ENCODE measurements at places on chromosomes 11 and 22.
A peak's percentile ranks its signal among the peaks of the same experiment; 100 is the strongest.

- no peak for DNase-seq
Measured at GRCh38 chr11:12121517-12121916, 11.1 kb downstream of the MICAL2 start.

DNA sequence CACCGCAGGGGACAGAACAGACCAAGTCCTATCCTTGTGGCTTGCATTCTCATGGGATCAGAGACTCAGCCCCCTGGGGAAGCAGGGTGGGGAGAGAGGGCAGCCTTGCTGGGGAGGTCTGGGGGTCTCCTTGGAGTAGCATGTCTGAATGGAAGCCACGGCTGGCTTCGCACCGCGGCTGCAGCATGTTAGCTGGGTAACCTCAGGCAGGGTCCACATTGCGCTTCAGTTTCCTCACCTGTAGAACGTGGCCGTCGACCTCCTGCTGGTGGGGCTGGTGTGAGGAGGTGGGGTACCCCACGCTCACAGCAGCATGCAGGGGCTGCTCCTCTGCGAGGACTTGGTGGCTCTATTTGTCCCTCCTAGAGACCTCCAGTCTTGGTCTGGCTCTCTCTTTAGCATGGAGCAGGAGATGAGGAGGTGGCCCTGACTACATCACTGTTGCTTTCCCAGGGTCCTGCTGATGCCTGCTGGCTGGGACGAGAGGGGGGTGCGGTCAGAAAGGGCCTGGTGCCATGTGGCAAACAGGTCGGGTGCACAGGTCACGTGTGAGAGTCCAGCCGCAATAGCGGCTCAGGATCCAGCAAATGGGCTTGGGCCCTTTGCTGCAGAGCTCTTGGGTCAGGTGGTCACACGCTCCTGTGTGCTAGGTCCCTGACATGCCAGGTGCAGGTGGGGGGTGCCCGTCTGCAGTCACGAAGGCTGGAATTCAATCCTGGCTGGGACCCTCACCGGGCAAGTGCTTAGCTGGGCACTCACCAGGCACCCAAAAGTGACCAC, 35.4 kb upstream of the SMIM38 start:
- no peak for DNase-seq

GRCh38 chr11:26946257-26946716, 47.6 kb upstream of the FIBIN start:
- DNase-seq, result no peak

GRCh38 chr22:31139866-31140716, at the start of gene PLA2G3:
PLA2G3 (minus strand) TSS chr22:31140508; CDS start chr22:31140354, 154 bp downstream.
- DNase-seq, result no peak

GRCh38 chr22:33018232-33018864, 39.8 kb downstream of the SYN3 start:
- DNase-seq, result peak; percentile 2

- no peak for DNase-seq
Measured at GRCh38 chr11:134506046-134506445, 94.0 kb upstream of the B3GAT1 start.

DNA sequence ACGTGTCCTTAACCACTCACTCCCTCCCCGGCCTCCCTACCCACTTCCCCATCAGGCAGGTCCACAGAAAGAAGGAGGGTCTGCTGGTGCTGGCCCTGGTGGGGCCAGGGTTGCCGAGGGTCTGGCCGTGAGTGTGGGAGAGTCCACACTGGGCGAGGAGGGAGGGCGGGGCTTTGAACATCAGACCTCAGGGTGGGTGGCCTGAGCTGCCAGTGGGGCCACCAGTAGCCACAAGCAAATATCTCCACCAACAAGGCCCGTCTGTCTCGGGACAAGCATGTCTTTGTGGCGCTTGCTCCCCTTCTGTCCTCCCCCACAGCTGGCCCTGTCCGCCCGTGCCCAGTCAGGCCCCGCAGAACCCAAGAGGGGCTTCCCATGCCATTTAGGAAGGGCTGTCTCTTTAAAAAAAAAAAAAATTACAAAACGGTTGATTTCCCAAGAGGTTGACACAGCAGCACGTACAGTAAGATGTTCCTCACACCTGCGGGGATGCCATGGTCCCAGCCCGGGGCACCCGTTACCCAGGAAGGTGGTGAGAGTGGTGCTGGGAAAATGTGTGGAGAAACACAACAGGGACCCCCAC, 17.7 kb upstream of the TALDO1 start:
- DNase-seq, result no peak

GRCh38 chr11:13105237-13105844, 96.2 kb downstream of the RASSF10 start:
- no peak for DNase-seq

DNA sequence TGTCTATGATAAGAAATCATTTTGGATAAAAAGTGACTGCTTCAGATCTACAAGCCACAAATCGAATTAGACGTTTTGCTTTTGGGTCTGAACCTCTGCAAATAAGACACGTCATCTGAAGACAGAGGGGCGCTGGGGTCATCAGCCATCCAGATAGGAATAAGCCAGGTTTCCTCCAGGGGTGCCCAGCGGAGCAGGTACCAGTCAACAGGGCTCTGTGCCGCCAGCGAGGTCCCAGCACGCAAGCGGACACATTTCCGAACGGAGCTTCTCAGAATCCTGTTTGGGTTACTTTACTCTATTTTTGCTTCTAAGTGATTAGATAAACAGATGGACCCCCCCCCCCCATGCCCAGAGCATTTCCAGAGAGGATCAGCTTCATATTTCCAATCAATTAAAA, 873.8 kb downstream of the BRD1 start:
- no peak for DNase-seq

- no peak for DNase-seq
Measured at GRCh38 chr22:40982482-40983385, 31.6 kb downstream of the RBX1 start.

DNA sequence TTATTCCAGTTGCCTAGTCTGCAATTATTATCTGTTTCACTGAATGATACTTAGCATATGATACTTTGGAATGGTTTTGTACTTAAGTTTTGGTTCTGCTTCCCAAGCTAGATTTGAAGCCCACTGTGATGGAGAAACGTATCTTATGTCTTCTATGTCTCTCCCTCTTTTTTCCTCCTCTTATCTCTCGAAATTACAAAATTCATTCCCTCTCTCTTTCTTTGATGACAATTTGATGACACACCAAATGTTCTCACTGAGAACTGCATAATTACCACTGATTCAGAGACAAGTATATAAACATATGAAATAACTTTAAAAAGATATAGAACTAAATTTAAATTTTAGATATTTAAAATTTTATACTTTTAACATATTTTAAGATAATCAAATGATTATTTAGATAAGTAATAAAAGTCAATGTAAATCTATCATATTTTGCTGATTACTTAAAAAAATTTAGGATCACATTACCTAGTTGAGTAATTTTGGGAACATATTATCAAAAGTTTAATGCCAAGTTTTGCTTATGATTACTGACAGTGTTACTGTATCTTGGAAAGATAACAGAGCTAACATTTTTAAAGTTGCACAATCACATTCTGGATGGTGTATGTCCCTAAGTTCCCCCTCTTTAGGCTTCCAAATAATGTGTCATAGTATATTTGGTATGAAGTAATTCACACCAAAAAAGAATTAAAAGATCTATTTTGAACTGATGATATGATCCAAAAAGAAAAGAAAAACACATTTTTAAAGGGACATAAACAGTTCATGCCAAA, 255.3 kb downstream of the SBF2 start:
- DNase-seq, result no peak

DNA sequence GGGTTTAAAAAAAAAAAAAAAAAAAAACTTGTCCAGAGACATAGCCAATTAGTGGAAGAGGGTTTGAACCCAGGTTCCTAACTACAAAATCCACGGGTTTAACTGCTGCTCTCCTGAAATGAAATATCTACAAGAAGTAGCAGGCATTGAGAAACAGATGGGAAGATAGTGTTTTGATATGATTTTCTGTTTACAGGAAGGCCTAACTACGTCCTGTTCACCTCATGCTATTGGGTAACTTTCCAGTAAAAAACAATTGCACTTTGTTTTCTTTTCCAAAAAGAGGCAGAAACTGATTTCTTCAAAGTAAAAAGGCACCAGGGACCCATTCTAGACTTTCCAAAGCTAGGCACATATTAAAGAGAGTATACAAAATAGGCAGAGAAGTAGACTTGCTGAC, 5.9 kb upstream of the C11orf91 start:
- DNase-seq, result no peak

GRCh38 chr22:43198936-43199335, 12.0 kb upstream of the TTLL12 start:
- no peak for DNase-seq

- no peak for DNase-seq
Measured at GRCh38 chr11:86574493-86575207, 97.8 kb downstream of the ME3 start.

- DNase-seq, result no peak
Measured at GRCh38 chr11:12390687-12391110, 13.3 kb downstream of the PARVA start.

GRCh38 chr11:60844045-60844869, 2.3 kb downstream of the CCDC86 start:
- DNase-seq, result no peak

DNA sequence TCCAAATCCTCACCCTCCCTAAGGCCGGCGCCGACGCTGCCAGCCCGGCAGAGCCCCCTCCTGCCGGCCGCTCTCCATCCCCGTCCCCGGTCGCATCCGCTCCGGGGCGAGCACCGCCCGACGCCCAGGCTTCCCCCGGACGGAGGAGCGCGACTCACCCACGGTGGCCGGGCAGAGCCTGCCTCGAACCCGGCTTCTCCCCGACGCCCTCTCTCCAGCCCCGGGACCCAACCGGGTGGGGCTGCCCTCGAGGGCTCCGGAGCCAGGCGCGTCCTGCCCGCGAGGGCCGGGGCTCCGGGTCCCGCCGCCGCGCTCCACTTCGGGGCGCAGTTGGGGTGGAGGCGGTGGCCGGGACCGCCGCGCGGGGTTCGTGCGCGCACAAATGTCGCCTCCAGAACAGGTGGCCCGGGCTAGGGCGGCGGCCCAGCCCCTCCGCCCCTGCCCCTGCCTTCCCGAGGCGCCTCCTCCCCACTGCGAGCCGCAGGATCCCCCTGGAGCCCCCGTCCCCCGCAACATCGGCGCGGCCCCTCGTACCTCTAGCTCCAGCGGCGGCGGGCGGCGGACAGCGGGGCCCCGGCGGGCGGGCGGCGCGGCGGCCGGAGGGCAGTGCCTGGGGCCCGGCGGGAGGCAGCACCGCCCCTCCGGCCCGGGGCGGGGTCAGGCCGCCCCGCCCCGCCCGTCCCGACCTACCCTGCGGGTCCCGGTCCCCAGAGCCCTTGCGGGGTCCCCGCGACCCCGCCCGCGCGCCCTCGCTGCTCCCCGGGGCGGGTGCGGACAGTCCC, at the start of gene A4GALT:
Gene A4GALT, minus strand, starts transcription at position 608 of the 782 bp plus-strand sequence. CDS start 26,919 bp downstream, outside the sequence.
- DNase-seq, result no peak

- DNase-seq, result no peak
Measured at GRCh38 chr22:22166941-22167713, 77.5 kb upstream of the VPREB1 start.

GRCh38 chr11:59559886-59560285, 48.5 kb downstream of the OR4D9 start:
- DNase-seq, result no peak

DNA sequence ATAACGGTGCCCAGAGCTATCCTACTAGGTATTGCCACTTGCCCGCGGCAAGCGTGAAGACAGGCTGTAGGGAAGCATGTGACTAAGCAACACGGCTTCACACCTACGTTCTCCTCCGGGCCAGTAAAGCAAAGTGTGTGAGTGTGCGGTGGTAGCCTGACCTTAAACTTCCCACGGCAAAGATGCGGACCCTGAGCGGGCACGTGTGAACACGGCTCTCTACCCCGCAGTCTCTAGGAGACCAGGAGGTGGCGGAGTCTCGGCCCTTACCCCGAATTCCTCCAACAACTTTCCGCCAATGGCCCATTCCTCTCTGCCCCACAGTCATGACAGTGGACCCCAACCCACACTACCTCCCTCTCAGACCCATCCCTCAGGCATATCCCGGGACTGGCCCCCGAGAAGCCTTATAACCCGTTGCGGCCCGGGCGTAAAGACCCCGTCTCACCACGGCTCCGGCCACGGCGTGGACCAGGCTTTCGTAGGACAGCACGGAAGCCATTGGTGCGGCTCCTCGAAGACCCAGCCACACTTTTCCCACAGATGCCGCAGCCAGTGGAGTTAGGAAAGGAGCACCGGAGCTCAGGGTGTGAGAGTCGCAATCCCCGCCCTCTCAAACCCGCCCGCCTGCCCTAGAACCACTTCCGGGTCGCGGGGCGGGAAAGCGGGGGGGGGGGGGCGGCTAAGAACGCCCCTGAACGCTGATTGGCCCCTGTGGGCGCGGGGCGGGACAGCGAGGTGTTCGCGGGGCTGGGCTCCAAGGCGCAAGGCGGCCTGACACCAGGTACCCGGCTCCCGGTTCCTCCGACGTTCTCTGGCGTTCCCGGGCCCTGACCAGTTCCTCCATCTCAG, at the start of gene SLC25A17:
Gene SLC25A17, minus strand, starts transcription at position 600 of the 852 bp plus-strand sequence. Its CDS starts 98 bp downstream, at position 502.
- DNase-seq, result peak; percentile 77

DNA sequence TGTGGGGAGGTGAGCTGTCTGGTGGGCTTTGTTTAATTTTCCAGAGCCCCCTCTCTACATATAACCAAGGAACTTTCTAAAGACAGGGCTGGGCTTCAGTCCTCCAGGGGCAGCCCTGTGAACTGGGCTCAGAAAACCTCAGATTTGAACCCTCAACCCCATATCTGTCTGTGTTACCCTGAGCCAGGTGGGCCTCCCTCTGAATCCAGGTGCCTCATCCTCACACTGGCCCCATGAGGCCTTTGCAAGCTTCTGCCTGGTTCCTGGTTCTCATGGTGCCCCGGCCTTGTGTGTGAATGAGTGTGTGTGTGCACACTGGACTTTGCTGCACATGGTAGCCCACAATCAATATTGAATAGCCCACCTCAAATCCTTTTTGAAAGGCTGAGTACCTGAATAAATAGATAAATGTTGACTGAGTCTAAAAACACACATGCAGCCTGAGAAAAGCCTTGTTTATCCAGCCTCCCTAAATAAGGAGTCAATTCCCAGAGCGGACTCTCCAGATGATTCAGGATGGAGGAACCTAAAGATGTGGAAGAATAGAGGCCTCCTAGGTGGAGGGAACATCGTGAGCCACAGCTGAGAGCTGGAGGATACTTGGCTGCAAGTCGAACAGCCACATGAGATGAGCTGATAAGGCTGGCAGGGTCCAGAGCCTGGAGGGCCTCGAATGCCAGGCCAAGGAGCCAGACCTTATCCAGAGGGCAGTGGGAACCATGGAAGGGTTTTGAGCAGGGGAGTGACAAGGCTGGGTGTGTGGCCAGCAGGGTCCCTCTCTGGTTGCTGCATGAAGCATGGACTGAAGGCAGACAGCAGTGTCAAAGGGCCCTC, 28.1 kb upstream of the P2RY2 start:
- no peak for DNase-seq

- DNase-seq, result no peak
Measured at GRCh38 chr11:84398017-84398626, 1112.0 kb upstream of the CCDC90B start.

DNA sequence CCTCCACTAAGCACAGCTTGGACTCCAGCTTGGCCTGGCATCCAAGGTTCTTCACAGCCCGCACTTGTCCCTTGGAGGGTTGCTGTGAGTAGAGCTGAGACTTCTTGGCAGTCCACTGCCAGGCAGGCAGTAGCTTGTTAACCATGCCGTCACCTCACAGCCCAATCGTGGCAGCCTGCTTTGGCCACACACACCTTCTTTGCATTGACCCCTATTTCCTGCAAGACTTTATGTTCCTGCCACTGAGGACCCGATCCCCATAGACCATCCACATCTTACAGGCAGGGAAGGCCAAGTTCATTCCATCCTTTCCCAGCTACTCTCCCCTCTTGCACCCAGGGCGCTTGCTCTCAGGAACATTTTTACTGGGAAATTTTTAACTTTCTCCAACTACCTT, 2.5 kb upstream of the PYGM start:
- DNase-seq, result no peak
